ENCODE measurements at places on chromosomes 6 and 20.

- no peak for DNase-seq
Measured at GRCh38 chr6:1409774-1410465, 20.5 kb downstream of the FOXF2 start.

DNA sequence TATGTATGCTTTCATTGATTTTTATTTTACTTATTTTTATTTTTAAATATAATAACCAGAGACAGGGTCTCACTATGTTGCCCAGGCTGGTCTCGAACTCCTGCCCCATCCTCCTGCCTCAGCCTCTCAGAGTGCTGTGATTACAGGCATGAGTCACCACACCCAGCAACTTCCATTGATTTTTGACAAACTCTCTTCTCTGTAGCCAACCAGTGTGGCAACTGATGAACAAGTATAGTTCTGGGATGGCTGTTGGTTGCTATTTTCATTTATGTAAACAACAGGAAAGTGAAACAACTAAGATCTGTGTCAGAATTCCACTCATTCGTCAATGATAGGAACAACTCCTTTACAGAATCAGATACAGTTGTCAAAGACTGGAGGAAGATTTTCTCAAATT lies 356.7 kb upstream of the JARID2 start:
- no peak for DNase-seq

GRCh38 chr6:34143884-34144580 lies 1.9 kb downstream of the GRM4 start:
- peak; percentile 33 for DNase-seq

DNA sequence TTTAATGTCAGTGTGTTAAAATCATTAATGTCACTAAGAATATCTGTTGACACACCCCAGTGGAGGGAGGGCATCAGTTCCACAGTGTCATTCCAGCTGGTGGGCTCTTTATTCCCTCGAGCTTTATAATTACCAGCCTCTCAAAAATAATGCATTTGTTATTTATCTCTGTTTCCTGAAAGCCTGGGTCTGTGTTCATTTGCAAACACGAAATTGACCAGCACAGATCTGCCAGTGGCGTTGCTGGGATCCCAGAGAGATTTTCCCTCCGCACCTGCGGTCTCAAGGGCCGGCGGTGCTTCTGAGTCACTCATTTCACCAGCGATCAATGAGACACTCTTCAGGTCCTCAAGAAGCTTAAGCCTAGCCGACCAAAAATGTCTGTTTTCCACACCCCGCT lies 5.7 kb upstream of the PYGB start:
- no peak for DNase-seq

- DNase-seq = no peak
Measured at GRCh38 chr6:147078602-147079001, 125.6 kb upstream of the STXBP5 start.

DNA sequence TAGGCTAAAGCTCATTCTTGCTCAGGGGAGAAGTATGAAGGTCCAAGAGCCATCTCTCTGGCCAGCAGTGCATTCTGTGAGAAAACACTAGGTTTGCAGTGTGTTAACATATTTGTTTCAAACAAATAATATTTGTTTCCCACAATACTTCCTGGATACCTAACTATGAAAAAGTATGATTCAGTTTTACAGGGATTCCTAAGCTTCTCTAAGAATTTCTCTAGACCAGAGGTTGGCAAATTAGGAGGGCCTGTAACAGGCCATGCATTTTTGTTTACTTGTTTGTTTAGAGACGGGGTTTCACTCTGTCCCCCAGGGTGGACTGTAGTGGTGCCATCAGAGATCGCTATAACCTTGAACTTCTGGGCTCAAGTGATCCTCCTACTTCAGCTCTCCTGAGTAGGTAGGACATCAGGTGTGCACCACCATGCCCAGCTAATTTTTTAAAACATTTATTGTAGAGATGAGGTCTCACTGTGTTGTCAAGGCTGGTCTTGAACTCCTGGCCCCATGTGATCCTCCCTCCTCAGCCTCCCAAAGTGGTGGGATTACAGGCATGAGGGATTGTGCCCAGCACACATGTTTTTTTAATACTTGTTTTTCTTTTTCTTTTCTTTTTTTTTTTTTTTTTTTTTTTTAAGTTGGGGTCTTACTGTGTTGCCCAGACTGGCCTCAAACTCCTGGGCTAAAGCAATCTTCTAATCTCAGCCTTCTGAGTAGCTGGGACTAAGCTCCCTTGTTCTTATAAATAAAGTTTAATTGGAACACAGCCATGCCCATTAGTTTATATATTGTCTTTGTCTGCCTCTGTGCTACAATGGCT lies 71.7 kb downstream of the ADGRG6 start:
- DNase-seq = no peak

DNA sequence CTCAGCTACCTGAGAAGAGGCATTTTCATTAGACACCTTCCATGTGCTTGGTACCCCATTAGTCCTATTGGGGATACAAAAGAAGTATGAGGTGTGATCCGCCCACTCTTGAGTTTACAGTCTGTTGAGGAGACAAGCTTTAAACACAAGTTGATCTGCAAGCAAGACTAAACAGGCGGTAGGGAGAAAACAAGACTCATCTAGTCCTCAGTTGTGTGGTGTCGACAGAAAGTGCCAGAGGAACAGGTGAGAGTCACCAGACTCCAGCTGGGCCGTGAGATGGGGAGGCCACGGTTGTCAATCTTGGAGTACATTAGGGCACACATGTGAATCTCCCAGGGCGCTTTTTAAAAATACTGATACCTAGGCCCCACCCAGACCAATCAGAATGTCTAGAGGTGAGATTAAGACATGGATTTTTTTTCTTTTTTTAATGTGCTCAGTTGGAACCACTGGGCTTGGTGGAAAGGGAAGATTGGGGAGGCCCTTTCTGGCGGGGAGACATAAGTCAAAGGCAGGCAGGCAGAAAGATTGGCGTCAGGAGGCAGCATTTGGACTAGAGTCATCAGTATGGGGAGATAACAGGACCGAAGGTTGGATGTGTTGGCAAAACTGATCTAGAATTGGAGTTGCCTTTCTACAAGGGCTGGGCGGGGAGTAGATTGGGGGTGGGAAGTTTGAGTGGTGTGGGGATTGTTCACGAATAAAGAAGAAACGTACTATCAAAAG lies 10.4 kb downstream of the E2F3 start:
- no peak for DNase-seq

DNA sequence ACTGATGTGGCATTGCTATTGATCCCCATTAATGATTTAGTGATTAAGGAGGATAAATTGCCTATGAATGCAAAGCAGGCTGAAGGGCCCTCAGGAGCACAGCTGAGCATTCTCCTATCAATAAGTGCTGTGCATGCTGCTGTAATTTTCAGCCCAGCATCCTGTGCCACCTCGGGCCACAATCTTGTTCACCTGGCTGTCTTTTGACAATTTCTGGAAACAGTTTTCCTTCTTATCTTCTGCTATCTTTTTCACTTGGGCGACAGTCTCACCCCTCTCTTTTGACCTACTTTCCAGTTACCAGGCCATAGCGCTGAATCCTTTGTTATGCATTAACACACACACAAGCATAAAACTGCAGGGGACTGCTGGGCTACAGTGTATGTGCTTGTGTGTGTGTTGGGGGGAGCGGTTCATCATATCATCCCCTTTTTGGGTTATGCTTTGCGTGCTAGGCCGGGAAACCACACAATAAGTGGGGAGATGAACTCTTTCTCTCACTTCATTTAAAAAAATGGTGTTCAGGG lies 60.2 kb downstream of the F13A1 start:
- DNase-seq = no peak

DNA sequence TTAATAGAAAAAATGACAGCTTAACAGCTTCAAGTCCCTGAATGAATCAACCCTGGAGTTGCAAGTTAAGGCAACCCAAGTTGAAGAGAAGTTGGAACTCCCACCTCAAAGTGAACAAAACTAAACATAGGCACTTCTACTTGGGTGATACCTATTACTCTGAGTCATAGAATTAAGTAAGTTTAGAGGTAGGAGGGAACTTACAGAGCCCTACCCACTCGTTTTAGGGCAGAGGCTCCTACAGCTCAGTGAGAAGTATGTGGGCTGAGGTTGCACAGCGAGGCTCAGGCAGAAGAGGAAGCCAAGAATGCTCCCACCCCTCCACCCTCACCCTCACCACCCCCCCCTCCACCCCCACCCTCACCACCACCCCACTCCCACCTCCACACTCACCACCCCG lies 42.2 kb downstream of the NFATC2 start:
- DNase-seq = no peak

DNA sequence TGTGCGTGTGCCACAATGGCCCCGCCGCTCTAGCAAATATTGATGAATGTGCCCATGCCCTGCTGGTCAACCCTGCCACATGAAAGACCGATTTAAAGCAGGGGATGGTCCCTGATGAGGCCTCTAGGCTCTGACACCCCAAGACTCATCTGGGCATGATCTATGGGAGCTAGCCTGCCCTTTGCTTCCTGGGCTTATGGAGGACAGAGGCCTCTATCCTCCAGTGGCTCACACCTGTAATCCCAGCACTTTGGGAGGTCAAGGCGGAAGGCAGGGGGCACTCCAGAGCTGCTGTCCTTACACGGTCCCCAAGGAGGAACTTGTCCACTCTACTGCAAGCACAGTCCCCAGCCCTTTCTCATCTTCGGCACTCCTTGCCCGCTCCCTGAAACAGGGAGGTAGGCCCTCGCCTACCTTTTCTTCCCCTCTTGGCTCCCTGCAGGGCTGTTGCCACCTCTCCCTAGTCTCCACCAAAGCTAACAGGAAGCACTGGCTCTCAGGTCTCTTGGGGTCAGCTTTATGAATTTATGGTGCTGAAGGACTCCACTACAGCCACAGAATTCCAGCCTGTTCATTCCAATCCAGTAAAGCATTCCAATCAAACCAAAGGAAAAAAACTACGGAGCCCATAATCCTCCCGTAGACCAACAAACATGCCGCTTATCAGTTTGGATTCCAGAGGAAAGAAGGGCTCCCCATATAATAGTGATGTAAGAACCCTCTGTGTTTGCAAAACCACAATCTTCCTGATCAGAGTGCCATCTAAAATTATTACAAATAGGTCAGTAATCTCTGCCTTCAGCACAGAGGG lies 48.7 kb upstream of the FOXQ1 start:
- no peak for DNase-seq

DNA sequence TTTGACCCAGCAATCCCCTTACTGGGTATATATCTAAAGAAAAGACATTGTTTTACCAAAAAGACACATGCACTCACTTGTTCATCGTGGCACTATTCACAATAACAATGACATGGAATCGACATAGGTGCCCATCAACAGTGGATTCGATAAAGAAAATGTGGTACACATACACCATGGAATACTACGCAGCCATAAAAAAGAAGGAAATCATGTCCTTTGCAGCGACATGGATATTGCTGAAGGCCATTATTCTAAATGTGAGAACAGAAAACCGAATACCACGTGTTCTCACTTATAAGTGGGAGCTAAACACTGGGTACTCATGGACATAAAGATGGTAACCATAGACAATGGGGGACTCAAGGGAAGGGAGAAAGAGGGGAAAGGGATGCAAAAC lies 222.3 kb downstream of the RNGTT start:
- no peak for DNase-seq

DNA sequence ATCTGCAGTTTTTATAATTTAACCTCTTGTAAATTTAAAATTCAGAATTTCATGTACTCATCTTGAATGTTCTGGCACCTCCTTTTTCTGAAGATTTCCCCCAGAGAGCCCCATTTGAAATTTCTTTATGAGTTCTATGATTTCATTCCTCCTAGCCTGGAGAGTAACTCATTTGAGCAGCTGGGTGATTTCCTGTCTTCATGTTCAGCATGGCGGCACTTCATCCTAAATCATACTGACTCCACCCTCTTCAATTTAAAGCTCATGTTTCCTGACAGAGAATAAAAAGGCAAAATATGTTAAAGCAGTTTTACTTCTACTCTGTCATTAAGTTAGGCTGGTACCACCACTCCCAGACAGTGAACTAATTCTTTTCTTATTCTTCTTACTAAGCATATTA lies 250.9 kb upstream of the POU3F2 start:
- no peak for DNase-seq

GRCh38 chr6:101422251-101422650 lies 28.7 kb downstream of the GRIK2 start:
- no peak for DNase-seq

DNA sequence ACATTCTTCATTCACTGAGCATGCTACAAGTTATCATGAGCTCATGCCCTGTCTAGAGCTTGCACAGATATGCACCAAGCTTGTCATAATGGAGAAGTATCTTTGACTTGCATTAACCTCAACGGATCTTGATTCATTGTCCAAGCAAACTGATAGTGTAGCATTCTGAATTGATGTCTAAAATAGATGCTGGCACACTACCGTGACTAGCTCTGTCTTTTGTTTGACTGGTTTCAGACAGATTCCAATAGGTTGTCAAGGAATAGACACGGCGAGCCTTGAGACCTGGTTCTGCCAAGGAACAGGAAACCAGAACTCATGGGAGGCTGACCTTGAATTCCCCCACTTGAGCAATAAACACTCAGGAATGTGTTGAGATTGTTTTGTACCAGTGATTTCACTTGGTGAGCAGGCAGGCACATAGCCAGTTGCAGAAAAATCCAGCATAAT lies 1153.1 kb upstream of the GJE1 start:
- DNase-seq = no peak

GRCh38 chr6:53479871-53480270 lies 65.0 kb downstream of the GCLC start:
- DNase-seq = no peak

DNA sequence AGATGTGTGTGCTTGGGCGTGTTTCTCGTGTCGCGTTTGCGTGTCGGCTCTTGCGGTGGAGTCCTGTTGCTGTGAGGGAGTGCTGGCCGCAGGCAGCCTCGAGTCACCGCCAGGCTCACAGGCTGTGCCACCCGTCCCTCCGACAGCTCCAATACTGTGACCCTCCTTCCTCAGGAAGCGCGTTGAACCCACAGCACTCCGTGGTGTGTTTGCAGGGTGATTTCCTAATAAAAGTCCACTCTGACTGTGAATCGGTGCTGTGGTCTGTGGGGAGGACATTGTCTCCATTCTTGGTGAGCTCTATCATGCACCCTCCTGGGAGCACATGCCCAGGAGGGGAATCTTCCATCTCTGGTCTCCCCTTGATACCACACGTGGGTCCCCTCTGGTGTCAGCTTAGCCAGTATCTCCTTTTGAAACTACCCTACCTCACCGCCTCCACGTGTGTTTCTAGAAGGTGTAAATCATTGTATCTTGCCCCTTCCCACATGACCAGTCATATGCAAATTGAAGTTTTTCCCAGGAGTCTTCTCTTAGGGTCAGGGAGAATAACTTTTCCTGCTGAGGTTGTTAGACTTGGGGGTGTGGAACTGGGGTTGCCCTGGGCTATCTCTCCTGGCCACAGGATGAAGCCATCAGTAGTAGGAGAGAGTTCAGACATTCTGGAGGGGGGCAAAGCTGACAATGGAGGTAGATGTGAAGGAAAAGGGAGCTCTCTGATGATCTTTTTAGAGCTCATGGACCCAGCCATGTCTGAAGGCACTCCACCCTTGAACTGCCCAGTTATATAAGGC lies 13.3 kb upstream of the PCMTD2 start:
- DNase-seq = no peak

DNA sequence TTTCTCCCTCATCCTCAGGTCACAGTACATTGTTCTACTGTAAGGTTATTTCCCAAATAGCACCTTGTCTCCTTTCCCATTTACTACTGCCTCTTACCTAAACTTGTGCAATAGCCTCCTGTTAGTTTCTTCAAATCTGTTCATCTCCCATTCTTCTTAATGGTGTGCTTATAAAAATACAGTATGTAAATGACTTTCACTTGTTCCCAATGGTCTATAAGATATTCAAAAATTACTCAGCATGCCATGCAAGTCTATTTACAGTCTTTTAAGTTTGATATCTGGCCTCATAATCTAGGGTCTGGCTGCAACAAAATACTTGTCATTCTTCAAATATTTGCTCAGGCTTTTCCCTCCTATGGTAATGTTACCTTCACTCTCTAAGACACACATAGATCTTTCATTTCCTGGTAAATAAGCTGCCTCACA lies 31.5 kb upstream of the RHAG start:
- DNase-seq = no peak

- DNase-seq = no peak
Measured at GRCh38 chr6:145260484-145261175, 474.7 kb downstream of the EPM2A start.
